H9 (cell line): ENCODE measurements at places on chromosomes 1 and 21.

- no peak for DNase-seq
Measured at GRCh38 chr1:107840725-107841124, 124.3 kb downstream of the VAV3 start.

- no peak for DNase-seq
Measured at GRCh38 chr1:108190001-108190634, 10.0 kb downstream of the SLC25A24 start.

GRCh38 chr1:51498924-51499323 is 20.1 kb downstream of the EPS15 start:
- DNase-seq, result no peak

GRCh38 chr1:157240495-157241184 is 102.4 kb upstream of the ETV3 start:
- DNase-seq, result no peak

- no peak for DNase-seq
Measured at GRCh38 chr1:6121651-6122370, 58.3 kb downstream of the CHD5 start.

DNA sequence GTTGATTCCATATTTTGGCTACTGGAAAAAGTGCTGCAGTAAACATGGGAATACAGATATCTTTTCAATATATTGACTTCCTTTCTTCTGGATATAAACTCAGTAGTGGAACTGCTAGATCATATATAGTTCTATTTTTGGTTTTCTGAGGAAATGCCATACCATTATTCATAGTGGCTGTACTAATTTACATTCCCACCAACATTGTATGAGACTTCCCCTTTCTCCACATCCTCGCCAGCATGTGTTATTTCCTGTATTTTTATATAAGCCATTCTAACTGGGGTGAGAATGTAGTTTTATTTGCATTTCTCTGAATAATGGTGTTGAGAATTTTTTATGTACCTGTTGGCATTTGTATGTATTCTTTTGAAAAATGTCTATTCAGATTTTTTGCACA is 385.2 kb downstream of the NUF2 start:
- DNase-seq, result no peak

DNA sequence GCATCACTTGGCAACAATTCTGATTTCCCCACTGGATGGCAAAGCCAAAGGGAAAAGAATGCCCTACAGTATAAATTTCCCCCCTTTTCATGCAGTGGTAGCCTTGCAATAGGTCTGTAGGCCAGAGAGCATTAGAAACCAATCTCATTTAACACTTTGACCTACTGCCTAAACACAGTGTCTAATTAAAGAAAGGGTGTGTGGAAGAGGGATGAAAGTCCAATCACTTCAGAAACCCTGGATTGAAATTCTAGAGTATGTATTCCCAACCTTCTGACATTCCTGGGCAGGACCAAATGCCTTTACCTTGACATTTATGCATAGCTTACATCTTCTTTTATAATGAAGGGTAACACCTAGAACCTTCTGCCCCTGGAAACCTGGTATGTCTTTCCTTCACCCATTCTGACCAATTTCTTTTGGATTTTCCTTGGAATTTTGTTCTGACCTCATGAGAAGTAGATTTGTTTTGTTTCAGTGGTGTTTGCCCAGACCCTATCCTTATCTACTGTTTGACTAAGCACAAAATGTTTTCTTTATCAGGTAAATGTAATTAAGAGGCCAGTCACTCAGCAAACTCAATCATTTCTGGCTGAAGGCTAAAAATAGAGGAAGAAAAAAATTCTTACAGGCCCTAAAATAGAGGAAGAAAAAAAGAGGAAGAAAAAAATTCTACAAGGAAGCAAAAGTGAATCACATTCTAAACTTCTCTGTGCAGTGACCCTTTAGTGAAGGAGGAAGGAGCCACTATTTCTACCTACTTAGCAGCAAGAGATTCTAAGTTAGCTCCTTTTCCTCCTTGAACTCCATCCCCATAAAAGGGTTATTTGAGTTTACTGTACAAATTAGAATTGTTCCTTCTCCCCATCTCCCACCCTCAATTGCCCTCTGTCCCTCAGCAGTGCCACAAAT is 129.5 kb upstream of the DSCAM start:
- no peak for DNase-seq

DNA sequence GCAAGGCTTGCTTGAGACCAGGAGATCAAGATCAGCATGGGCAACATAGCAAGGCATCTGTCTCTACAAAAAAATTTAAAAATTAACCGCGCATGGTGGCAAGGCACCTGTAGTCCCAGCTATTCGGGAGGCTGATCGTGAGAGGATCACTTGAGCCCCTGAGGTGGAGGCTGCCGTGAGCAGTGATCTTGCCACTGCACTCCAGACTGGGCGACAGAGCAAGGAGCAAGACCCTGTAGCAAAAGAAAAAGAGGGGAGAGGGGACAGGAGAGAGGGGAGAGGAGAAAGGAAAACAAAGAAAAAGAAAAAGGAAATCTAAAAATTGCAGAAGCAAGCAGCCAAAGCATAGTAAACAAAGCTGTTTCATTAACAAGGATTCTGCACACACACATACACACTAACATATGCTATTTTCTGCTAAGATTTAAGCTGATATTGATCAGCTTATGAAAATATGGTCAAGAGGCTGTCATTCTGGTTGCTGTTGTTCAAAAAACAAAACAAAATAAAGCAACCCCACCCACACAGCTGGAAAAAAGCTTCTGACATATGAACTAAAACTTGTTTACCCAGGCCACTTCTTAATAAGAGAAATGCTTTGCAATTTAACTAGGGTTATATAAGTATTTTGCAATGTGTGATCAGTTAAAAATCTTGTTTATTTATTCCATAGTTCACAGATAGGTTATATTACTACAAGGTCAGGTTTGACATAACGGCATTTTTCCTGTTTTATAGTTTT is 1.8 kb downstream of the ARNT start:
- no peak for DNase-seq

- DNase-seq, result no peak
Measured at GRCh38 chr1:211378844-211379243, 52.2 kb downstream of the TRAF5 start.

DNA sequence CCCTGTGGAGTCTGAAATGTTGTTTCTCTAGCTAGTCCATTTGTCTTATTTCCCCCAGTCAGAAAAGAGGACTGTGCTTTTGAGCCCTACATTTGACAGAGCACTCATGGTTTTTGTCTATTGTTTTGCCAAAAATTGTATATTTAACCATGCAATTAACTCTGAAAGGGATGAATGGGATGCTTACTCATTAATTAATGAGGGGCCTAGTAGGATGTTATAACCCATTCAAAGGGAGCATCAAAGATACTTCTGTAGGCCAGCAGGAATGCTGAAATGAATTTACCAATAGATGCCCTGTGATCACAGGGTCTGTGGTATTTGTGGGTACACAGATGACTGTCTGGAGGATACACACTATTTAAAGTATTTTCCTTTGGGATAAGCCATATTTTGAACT is 147.7 kb downstream of the FCRL5 start:
- DNase-seq, result no peak

- no peak for DNase-seq
Measured at GRCh38 chr1:110798691-110799256, 74.2 kb upstream of the CD53 start.

DNA sequence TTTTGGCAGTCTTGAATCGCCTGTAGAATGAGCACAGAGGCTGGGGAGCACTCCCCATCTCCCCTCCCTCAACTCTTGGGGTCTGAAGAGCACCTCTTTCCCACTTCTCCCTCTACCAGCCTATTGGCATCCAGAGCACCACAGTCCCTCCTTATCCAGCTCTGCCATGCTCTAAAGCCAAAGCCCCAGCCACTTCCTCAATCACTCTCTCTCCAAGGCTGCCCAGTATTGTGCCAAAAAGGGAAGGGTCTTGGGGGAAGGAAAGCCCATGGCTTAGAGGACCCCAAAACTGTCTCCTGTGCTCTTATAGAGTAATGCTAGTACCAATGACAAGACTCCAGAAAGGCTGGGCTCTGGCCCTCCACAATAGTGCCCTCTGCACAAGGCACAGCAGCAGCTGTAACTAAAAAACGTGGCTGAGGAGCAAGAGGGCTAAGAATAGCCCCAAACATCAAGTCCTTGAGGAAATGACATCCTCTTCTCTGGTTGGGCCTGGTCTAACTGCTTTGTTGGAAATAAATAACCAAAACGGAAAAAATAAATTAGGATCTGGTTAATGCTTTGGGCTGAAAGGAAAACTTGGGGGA is 28.4 kb downstream of the SLC27A3 start:
- no peak for DNase-seq

GRCh38 chr1:243758647-243759046 is 91.4 kb downstream of the AKT3 start:
- peak; percentile 34 for DNase-seq

GRCh38 chr1:12368646-12369045 is 138.8 kb downstream of the VPS13D start:
- DNase-seq, result no peak

DNA sequence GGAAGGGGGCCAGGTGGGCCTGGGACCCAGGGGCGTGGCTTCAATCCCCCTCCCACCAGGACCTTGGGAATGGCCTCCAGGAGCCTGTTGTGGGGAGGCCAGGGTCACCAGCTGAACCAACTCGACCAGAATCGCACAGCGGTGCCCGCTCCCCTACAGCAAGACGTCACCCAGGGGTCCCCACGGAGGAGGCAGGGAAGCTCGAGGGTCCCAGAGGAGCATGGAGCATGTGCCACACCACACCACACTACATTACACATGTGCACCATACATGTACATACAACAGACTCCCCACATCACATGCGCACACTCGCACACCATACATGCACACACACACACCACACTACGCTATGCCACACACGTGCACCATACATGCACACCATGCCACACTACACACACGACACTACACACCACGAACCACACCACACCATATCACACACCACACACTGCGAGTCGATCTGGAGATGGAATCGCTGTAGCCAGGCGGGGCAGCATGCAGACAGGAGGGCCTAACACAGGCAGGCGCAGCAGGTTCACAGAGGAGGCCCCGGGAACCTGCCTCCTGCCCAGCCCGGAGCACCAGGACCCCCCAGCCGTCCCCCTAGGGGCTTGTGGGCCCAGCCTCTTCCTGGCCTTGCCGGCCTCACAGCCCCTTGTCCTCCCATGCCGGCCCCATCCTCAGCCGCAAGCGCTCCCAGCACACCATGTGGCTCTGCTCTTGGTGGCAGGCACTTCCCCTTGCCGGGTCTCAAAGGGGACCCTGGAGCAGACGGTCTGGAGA is 596 bp downstream of the ITGB2 start:
- DNase-seq, result no peak

GRCh38 chr1:5938101-5938646 is 54.1 kb downstream of the NPHP4 start:
- peak; percentile 20 for DNase-seq

DNA sequence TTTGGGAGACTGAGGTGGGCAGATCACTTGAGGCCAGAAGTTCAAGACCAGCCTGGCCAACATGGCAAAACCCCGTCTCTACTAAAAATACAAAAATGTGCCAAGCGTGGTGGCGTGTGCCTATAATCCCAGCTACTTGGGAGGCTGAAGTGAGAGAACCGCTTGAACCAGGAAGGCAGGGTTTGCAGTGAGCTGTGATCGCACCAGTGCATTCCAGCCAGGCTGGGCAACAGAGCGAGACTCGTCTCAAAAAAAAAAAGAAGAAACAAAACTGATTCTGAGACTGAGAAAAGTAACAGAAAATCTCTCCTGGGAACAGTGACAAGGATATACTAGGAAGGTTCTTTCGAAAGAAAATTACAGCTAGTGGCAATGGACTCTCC is 20.9 kb downstream of the USP48 start:
- DNase-seq, result no peak

GRCh38 chr1:36070349-36070748 is 13.5 kb upstream of the TEKT2 start:
- DNase-seq, result no peak

- DNase-seq, result no peak
Measured at GRCh38 chr1:36717431-36717830, 234.7 kb upstream of the CSF3R start.

GRCh38 chr1:5865056-5865455 is 127.2 kb downstream of the NPHP4 start:
- DNase-seq, result no peak

- no peak for DNase-seq
Measured at GRCh38 chr1:41955461-41956159, 36.9 kb upstream of the HIVEP3 start.

GRCh38 chr1:36178471-36179219 is 22.7 kb downstream of the MAP7D1 start:
- peak; percentile 98 for DNase-seq

GRCh38 chr1:204178487-204179281 is 12.5 kb upstream of the REN start:
- DNase-seq, result no peak

- no peak for DNase-seq
Measured at GRCh38 chr1:232853994-232854797, 49.0 kb downstream of the MAP10 start.

- DNase-seq, result no peak
Measured at GRCh38 chr21:38741092-38741949, 64.4 kb upstream of the ETS2 start.

- DNase-seq, result no peak
Measured at GRCh38 chr1:95627244-95627643, 393.2 kb downstream of the RWDD3 start.

- DNase-seq, result no peak
Measured at GRCh38 chr1:214853340-214853739, 229.2 kb upstream of the KCNK2 start.

- DNase-seq, result no peak
Measured at GRCh38 chr21:42164064-42164789, 54.7 kb upstream of the ABCG1 start.

DNA sequence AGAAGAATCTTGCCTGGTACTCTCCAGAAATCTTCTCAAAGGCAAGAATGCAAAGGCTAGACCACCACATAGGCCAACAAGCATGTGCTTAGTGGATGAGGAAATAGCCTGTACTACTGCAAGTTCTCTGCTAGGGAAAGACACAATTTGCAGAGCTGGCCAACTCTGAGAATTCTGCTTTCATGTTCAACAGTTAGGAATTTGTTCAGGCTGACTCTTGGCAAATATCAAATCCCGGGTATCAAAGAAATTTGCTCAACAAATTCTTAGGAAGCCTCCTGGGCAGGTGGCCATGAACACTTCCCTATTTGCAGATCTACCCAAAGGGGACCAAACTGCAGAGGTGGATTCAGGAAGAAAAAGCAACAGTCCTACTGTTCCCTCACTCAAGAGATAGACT is 15.0 kb upstream of the H3-3A start:
- DNase-seq, result no peak

- DNase-seq, result no peak
Measured at GRCh38 chr1:77134359-77134758, 84.9 kb downstream of the PIGK start.

DNA sequence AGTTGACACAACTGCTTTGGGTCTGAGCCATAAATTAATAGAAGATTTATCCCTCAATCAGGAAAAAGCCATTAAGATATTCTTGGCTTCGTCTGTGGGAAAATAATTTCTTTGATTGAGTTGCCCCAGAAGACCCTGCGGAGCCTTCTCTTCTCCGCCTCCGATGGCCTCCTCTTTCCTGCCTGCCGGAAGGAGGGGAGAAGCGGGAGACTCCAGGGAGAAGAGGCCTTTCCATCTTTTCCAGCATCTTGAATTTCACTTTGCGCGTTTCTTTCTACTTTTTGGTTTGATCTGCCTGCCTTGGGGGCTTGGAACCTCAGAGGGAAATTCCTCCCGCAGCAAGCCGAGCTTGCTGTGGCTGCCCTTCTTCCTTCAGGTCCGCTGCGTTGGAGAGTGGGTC is 16.8 kb downstream of the HLX start:
- DNase-seq, result no peak

GRCh38 chr21:46194374-46195334 is 10.4 kb upstream of the SPATC1L start:
- peak; percentile 26 for DNase-seq
